ENCODE measurements at places on chromosomes 7 and 10.

GRCh38 chr10:6501931-6502330 lies 78.1 kb downstream of the PRKCQ start:
- DNase-seq, result no peak

DNA sequence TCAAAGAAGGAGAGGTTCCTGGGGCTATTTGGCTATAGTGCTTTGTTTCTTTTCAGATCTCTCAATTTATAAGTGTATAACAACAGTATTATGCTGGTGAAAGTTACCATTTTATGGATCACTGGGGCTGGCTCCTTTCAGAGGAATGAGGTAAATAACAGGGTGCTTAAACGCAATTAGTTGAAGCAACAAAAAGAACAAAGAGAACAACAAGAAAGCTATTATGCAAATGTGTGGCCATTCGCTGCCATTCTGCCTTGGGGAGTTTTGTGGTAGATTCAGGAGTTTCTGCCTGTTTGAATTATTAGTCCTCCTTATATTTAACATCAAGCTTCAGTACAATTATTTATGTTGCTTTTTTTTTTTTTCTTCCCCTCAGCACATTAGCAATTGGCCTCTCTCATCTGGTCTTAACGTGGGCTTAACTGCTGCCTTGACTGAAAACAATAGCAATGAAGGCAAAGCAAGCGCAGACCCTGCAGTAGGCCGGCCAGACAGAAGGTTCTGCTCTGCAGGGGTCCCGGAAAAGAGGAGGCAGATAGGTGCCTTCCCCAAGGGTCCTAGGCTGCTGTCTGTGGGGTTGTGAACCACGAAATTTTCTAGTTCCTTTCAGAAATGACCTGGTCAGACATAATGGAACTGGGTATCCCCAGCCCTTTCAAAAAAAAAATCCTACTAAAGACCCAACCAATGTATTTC lies 339.9 kb upstream of the PODXL start:
- no peak for DNase-seq

DNA sequence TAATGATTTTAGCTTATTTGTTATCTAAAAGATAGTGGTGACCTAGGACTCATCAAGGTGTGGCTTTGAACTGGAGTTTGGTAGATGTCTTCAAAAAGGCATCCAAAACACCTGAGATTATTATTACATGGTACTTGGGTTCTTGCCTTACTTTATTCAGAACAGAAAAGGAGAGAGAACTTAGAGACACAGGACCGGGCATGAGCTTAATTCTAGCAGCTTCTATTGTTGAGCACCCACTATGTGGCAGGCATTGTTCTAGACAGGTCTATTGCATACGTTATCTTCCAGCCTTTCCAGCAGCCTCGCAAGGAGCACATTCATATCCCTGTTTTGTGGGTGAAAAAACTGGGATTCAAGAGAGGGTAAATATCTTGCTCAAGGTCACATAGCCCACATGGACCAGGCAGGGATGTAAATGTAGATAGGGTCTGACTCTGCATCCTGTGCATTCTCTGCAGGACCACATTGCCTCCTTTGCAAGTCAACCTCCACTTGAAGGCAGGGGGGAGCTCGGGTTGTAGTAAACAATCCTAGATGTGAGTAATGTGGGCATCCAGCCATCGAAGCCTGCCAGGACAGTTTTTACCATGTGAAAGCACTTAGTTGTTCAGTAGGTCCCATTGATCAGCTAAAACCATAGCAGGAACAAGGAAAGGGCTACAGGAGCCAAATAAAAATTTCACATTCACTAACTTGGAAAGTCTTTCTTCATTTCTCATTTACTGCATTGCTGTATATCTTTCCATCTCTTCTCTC lies 551.4 kb downstream of the LRMDA start:
- no peak for DNase-seq

DNA sequence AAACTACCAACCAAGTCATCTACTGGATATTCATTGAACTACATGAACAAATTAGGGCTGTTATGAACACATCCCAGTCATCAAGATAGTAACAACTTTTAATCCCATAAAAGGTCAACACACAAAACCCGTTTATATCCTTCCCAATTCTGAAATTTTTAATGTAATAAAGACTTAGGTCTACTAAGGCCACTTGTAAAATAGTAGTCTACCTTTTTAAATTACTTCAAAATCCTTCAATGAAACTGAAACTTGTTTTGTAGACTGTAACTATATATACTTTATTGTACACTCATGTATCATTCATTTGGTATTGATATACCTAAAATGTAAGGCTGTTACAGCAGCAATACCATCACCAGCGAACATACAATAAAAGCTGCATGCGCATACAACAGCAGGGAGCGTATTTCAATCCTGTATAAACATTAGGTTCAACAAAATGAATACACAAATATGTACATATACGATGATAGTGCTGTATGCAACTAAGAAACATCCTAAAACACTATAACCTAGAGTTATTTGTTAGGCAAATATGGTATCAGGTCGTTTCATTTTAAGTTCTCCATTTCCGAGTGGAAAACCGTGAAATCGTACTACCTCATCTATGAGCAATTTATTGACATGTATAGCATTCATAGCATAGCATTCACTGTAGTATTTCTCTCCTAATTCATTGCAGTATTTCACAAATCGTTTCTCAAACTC lies 973 bp downstream of the ATAD1 start:
- DNase-seq, result no peak

DNA sequence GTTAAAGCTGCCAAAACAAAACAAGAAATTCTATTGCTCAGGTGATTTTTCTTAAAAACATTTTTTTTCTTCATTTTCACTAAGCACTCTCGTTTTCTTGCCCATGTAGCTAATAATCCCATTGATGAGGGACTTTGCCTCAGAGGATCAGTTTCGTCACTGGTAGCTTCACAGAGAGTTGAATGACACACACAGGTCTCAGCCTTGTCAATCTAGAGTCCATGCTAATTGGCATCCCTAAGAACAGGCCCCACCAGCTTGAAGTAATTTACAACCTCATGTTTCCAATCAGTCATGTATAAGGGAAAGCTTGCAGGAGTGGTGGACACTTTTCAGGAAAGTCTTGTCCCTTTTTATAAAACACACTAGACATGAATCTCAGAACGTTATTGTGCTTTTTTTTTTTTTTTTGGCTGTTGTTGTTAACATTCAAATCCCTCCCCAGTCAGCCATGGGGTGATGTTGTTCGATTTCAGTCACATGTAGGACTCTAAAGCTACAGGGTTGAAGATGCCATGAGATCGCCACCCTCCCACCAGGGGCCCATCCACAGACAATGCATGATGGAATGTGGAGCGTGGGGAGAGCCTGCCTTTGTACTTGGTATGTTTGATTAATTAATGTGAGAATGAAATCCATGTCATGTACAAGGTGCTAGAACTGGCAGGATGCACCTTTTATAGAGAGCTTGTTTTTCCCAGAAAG lies 232.4 kb upstream of the FZD8 start:
- DNase-seq, result no peak

- DNase-seq, result no peak
Measured at GRCh38 chr7:78020874-78021249, 222.3 kb downstream of the PHTF2 start.

GRCh38 chr7:121420976-121421375 lies 24.9 kb upstream of the FAM3C start:
- DNase-seq, result no peak

- DNase-seq, result no peak
Measured at GRCh38 chr10:100446130-100446761, 16.6 kb upstream of the WNT8B start.

GRCh38 chr10:70907637-70908405 lies 19.5 kb upstream of the PCBD1 start:
- no peak for DNase-seq

- no peak for DNase-seq
Measured at GRCh38 chr10:98318861-98319260, 50.9 kb upstream of the LOXL4 start.

All from stimulated activated CD4-positive, alpha-beta T cell treated with anti-CD3 and anti-CD28 coated beads, Interleukin-2, amount 100 ng/mL, for 48 hours (primary cell).